ENCODE measurements at places on chromosomes 4 and X.

GRCh38 chrX:154019633-154020528 lies at the start of gene IRAK1:
Gene IRAK1 (minus strand): TSS chrX:154019902. CDS start chrX:154019812, 90 bp downstream.
- DNase-seq, result peak; percentile 57

DNA sequence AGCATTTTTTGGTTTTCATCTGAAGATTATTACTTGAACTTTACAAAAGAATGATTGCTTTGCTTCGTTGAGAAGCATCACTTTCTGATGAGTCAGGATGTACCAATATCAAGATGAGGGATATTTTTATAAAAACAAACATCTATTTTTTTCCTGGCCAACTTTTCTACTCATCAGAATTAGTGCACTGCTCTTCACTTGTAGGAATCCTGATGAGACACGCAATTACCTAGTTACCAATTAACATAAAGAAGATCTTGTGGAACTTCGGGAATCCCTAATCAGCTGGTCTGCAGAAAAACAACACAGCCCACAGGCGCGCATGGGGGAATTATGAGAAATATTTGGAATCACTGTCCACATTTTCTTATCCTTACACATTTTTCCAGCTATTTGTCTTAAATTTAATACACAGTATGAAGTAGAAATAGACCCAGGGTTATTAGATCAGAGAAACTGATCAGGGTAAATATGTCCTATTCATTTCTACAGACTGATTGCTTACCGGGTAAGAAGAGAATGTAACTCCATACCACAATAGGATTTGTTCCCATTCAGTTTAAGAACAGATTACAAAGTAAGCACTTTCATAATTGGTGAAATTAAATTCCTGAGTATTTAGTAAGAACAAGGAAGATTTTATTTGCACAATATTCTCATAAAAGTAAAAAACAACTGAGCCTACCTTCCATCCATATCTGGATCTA lies 50.9 kb downstream of the MFAP3L start:
- no peak for DNase-seq

GRCh38 chr4:155759372-155760252 lies 791 bp downstream of the GUCY1B1 start:
- DNase-seq, result peak; percentile 67

DNA sequence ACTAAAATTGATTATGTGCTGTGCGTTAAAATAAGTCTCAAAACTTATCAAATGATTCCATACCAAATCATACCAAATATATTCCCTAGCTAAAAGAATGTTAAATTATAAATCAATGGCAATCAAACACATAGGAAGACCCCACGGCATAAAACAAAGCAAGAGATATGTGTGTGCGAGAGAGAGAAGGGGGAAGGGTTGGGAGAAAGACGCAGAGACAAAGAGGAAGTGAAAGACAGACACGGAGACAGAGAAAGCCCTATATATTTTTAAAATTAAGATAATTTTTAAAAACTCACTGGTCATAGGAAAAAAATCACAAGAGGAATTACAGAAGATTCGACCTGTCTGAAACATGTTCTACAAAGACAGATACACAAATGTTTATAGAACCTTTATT lies 371.4 kb downstream of the NLGN4X start:
- no peak for DNase-seq

DNA sequence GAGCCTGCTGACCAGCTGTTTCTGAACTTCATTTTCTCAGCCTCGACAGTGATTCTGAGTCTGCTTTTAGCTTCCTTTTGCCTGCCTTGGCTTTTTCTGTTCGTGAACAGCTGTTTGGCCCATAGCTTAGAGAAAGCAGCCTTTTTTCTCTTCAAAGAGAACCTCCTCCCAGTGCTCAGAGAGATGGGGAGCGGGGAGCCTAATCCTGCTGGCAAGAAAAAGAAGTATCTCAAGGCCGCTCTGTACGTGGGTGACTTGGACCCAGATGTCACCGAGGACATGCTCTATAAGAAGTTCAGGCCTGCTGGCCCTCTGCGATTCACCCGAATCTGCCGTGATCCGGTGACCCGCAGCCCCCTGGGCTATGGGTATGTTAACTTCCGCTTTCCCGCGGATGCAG lies 756 bp downstream of the PABPC5 start:
- DNase-seq, result no peak

- DNase-seq, result no peak
Observed at GRCh38 chrX:75365243-75365975, 91.5 kb downstream of the UPRT start.

DNA sequence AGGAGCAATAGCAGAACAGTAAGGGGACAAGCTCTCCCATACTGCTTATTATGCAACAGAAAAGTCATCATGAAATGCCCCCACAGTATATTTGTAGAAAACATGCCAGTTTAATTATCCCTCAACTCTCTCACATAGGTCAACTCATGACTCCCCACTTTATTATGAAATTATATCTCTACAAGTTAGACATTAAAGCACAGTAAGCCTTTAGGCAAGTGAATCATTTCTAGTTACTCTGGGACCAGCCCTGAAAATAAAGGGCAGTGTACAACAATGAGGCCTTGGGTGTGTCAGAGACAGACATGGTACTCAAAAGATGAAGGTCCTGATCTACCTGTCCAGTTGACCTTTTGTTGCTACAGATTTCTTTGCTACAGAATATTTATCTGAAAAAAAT lies 191.9 kb downstream of the FBXW7 start:
- no peak for DNase-seq

- no peak for DNase-seq
Observed at GRCh38 chr4:76729980-76730379, 168.0 kb downstream of the SOWAHB start.

DNA sequence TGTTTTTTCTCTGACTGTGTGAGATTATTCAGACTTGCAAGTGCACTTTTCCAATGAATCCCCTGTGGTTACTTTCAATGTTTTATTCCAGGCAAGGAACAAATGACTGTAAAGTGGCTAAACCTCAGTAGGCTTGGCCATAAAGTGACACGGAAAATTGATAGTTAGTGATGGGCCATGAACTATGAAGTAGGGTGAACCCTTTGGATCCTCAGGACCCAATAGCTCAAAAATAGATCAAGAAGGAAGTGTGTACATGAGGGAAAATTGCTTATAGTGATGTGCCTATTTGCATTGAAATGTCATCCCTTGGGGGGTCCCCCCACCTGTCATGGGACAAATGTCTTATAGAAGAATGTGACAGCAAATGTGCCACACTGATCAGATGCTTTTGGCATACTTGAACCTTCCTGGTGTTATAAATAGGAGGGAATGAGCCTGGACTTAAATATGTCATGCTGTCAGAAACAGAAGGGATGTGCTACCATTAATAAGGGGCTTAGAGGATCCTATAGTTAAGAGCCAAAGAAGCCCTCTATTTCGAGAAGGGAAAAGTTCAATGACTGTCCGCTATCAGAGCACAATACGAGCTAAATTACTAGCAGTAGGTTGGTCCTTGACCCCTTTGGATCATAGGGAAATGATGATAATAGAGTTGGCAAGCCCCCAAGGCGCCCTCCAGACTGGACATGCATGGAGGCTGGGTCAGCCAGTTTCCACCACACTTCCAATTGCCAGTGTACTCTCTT lies 30.3 kb downstream of the SLC16A2 start:
- no peak for DNase-seq

DNA sequence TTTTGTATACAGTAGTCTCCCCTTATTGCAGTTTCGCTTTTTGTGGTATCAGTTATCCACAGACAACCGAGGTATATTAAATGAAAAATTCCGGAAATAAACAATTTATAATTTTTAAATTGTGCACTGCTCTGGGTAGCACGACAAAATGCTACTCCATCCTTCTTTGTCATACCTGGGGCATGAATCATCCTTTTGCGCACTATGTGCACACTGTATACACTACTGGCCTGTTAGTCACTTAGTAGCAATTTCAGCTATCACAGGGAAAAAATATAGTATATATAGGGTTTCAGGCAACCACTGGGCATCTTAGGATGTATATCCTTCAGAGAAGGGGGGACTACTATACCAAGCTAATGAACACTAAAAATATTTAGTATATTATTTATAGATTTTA lies 198.8 kb upstream of the FAT4 start:
- DNase-seq, result no peak

DNA sequence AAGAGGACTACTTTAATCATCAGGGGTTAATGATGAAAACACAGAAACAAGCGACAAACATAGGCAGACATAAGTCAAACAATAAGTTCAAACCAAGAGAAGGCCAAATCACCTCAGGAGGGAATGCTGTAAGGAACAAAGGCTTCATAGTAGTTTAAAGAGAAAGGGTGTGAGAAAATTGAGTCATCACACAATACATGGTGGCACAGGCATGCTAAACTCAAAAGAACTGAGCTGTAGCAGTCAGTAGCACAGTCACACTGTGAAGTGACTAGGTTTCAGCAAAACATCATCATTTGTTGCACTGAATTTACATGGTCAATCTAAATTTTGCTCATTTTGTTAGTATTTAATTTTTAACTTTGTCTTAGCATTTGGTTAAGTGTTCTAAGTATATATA lies 24.2 kb downstream of the SMC1A start:
- no peak for DNase-seq
